ENCODE measurements at places on chromosomes 11 and 22.

- no peak for DNase-seq
Observed at GRCh38 chr22:37312549-37313183, 30.4 kb downstream of the CYTH4 start.

GRCh38 chr11:79070518-79070917, 370.3 kb downstream of the TENM4 start:
- DNase-seq, result no peak

DNA sequence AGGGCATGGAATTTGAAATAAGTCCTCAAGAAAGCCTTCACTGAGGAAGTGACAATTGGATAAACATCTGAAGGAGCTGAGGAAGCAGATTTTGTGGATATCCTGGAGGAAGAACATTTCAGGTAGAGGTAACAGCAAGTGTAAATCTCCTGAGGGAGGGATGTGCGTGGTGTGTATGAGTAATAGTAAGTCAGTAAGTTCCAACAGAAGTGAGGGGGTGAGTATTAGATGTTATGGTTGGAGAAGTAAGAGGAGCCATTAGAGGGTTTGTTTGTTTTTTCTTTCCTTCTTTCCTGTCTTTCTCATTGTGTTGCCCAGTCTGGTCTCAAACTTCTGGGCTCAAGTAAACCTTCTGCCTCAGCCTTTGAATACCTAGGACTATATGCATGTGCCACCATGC, 29.0 kb downstream of the ANKRD42 start:
- no peak for DNase-seq

- DNase-seq, result no peak
Observed at GRCh38 chr22:46862418-46863324, 100.2 kb downstream of the TBC1D22A start.

GRCh38 chr22:38652859-38653258, 3.3 kb downstream of the FAM227A start:
- DNase-seq, result no peak

All from neural crest cell (in vitro differentiated cells).